Ascending aorta (tissue), 2 donors: ENCODE measurements at places on chromosomes 2 and 18.

- no peak for DNase-seq
Observed at GRCh38 chr2:152646775-152647174, 70.5 kb downstream of the PRPF40A start.

DNA sequence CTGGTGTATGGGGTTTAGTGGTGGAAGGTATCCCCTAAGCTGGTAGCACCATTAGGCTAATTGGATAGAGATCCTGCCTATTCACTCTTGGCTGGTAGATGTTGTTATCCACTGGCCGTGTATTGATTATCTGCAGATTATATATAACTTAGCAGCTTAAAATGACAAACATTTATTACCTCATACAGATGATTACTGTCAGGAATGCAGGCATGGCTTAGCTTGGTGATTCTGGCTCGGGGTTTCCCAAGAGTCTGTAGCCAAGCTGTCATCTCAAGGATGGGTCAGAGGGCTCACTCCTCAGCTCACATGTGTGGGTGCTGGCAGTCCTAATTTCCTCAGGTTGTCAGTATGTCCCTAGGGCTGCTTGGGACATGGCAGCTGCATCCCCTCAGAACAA, 465.8 kb downstream of the PARD3B start:
- DNase-seq: no peak

- DNase-seq: no peak
Observed at GRCh38 chr2:101173707-101174295, 22.6 kb upstream of the TBC1D8 start.

- no peak for DNase-seq
Observed at GRCh38 chr2:128465246-128466170, 146.8 kb upstream of the HS6ST1 start.

DNA sequence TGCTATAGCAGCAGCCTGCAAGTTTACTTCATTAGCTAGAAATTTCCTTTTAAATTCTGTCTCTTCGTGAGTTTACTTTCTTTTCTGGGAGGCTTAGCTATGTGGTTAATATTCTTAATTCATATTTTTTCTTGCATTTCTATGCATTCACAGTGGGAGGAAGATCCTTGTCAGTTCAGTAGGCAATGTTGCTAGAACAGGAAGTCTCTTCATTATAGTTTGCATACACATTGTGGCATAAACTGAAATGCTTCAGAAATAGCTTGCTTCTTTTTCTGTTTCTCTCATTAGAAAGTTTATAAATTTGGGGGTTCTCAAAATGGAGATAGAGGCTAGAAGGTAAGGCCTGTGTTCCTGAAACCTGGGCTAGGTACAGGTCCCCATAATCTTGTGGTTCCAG, 8.1 kb upstream of the ARHGAP15 start:
- no peak for DNase-seq

DNA sequence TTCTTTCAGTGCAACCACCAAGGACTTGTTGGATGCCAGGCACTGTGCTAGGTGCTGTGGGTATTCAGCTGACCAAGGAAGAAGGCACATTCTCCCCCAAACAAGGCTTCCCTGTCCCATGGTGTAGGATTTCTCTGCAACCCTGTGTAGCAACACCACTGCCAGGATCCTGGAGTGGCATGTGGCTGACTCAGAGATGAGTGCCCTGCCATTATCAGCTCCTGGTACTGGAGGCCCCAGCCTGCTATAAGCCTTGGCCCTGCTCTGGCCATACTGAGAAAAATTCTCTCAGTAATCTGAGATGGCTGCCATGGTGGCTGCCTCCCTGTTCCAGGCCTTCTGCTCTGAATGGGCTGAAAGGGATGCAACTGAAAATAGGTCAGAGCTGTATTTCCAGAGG, 4.3 kb downstream of the SMYD5 start:
- no peak for DNase-seq
